Adrenal gland (tissue), 19 donors: ENCODE measurements at places on chromosomes 2 and 18. TPM values are rescaled to one million over a fixed set of nuclear protein-coding genes. Genes with fewer than 3 reads are reported as not detected.

The GCKR gene
- polyA plus RNA-seq: 29.4 TPM

The TMEM178A gene
- 13.2 TPM for polyA plus RNA-seq

The UGT1A4 gene
- not detected for polyA plus RNA-seq

The GCG gene
- not detected for polyA plus RNA-seq

The ZCCHC2 gene
- 4.7 TPM for polyA plus RNA-seq

The SESTD1 gene
- polyA plus RNA-seq: 4.7 TPM

The KIF3C gene
- 10.4 TPM for polyA plus RNA-seq

The IL36RN gene
- polyA plus RNA-seq: not detected

The POTEF gene
- polyA plus RNA-seq: not detected

The CPO gene
- 5.7 TPM for polyA plus RNA-seq

The WDR75 gene
- 30.1 TPM for polyA plus RNA-seq

The CDH7 gene
- polyA plus RNA-seq: not detected

The CABYR gene
- polyA plus RNA-seq: 4.7 TPM

The SNTG2 gene
- 0.48 TPM for polyA plus RNA-seq

The GALR1 gene
- 1.2 TPM for polyA plus RNA-seq

The DSG2 gene
- 0.32 TPM for polyA plus RNA-seq

The HOXD4 gene
- 2.2 TPM for polyA plus RNA-seq

The RGPD4 gene
- polyA plus RNA-seq: not detected

The KATNAL2 gene
- 2.9 TPM for polyA plus RNA-seq
